ENCODE measurements at places on chromosomes 7 and 10.

DNA sequence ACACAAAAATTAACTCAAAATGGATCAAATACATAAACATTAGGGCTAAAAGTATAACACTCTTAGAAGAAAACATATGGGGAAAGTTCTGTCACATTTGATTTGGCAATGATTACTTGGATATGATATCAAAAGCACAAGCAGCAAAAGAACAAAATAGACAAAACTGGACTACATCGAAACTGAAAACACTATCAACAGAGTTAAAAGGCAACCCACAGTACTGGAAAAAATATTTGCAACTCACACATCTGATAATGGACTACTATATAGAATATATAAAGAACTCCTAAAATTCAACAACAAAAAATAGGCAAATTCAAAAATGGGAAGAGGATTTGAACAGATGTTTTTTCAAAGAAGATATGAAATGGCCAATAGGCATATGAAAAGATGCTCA lies 51.0 kb downstream of the COA1 start:
- no peak for DNase-seq

GRCh38 chr7:45682836-45683555 lies 108.8 kb downstream of the ADCY1 start:
- DNase-seq, result no peak

- no peak for DNase-seq
Measured at GRCh38 chr7:39946693-39947092, 3.4 kb upstream of the CDK13 start.

DNA sequence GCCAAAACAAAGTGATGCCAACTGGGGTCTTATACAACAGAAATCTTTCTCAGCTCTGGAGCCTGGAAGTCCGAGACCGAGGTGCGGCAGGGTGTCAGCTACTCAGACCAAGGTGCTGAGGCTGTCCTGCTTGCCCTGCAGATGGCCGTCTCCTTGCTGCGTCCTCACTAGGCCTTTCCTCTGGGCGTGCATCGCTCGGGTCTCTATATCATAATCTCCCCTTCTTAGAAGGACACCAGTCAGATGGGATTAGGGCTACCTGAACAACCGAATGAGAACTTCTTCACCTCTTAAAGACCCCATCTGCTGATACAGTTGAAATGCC lies 244.7 kb downstream of the EBF3 start:
- no peak for DNase-seq

DNA sequence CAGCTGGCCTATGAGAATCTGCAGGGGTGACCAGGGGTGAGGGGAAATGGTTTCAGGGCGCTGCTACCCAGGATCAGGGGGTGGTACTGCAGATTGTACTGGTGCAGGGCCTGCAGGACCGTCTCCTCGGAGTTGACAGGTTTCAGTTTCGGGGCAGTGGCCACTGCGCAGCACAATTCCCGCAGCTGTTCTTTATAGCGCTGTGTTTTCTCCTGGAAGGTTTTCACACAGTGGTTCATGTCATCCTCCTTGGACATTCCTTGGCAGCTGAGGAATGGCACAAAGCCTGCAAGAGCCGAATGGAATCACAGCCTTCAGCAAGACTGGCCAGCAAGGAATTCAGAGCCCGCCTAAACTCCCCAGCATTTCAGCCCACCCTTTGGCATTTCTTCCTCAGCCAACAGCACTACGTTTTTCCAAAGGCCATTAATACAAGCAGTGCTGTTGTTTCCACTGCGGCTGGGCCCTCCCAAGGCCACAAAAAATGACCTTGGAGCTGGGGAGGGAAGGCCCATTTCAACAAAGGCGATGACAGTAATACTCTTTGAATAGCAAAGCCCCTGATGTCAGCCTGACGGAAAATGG lies 44.9 kb downstream of the PNLIPRP2 start:
- DNase-seq, result no peak

DNA sequence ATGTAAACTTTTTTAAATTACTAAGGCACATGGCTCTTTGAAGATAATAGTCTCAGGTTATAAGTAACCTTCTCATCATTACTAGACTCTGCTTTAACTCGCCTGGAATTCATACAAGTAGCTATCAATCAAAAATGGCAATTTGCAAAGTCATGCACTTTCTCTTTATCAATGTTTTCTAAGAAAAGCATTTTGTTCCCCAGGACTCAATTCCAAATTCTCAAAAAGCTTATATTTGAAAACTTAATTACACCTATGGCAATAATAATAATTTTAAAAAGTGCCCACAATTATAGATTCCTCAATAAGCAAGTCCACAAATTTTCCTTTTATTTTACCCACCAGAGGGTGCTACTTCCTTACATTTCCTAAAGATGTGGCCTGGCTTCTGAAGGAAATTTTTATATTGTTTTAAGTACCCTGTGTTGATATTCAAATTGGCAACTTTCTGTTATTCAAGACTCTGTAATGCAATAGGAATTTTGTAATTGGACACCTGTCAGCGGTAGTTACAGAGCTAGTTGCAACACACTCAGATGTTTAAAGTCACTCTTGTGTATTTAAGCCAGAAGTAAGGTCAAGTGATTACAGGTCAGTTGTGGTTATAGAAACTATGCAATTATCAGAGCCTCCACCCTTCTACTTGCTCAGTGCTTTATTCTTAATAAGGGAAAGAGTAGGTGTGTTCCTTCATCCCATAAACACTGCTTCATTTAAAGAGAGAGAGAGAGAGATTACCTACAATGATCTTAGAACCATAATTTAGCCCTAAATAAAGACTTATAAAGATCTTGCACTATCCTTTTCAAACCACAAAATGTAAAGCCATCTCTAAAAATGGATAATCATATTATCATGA lies 47.1 kb upstream of the HYAL4 start:
- DNase-seq, result no peak

DNA sequence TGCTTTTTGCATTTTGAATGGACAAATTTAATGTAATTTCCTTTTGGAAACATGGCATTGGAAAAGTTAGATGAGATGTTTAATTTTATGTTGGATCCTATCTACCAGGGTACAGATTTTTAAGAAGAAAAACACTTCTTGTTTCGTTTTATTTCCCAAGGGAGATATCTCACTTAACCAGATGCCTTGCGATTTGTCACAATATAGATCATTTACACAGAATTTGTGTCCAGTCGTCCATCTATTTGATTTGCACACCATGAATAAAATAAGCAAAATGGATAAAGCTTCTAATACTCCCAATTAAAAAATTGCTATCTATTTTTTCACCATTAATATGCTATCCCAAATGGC lies 25.7 kb downstream of the HDAC9 start:
- DNase-seq, result no peak

GRCh38 chr10:132781556-132781955 lies 4.4 kb downstream of the NKX6-2 start:
- no peak for DNase-seq

- no peak for DNase-seq
Measured at GRCh38 chr10:28217848-28218247, 85.0 kb downstream of the MPP7 start.

GRCh38 chr10:29253690-29254029 lies 35.2 kb upstream of the LYZL1 start:
- no peak for DNase-seq

GRCh38 chr7:140898786-140899536 lies 25.8 kb downstream of the BRAF start:
- DNase-seq, result no peak

GRCh38 chr7:104299777-104300176 lies 28.6 kb upstream of the LHFPL3 start:
- DNase-seq, result no peak

DNA sequence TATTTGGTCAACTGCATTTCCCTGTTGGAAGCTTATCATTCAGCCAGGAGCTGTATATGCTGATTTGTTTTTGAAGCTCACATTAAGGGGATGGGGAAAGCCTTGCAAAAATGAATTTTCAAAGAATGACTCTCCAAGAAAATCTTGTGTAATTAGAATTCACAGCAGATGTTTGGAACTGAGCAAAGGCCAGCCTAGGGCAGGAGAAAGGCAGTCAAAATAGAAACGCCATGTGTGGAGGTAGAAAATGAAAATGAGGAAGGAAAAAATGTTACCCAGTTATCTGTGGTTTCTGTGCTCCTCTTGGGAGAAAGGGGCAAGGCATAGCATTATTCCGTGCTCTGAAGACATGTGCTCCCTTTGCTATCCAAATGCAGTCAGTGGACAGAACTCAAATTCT lies 93.5 kb downstream of the NRP1 start:
- DNase-seq, result no peak

- no peak for DNase-seq
Measured at GRCh38 chr7:135704074-135704473, 23.9 kb downstream of the SLC13A4 start.

DNA sequence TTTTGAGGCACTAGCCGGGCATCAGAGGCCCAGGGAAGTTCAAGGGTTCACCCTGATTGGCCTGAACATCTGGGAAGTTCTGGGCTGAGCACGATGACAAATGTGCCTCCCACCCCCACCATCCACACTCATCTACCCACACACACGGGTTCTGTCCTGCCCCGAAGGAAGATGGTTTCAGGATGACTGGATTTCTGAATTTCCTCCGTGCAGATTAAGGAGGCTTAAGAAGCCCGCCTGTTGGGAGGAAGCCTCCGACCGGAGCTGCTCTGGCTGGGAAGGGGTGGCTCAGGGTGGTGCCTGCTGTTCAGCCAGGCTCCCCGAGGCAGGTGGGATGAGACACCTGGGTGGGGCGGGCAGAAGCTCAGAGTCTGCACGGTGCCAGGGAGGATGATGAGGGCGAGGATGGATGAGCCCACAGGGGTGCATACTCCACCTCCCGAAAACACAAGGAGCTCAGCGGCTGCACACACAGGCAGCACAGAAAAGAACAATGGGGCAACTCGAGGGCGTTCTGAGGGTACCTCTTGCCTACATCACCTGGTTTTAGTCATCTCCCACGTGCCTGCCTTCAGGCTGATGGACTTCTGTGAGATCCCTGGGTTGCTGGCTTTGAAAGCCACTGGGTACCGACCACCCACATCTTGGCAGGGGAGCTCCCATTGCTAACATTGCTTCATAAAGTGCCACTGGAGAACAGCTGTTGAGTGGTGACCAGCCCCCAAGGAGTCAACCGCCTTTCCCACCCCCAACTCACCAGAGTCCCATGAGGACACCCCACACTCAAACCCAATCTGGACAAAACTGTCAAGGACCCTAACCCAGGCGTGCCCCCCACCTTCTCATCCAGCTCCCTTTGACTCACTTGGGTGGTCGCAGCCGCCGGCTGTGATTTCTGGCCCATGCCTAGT lies 41.2 kb downstream of the CALML3 start:
- no peak for DNase-seq

GRCh38 chr10:90813594-90814365 lies 44.1 kb downstream of the HTR7 start:
- no peak for DNase-seq

DNA sequence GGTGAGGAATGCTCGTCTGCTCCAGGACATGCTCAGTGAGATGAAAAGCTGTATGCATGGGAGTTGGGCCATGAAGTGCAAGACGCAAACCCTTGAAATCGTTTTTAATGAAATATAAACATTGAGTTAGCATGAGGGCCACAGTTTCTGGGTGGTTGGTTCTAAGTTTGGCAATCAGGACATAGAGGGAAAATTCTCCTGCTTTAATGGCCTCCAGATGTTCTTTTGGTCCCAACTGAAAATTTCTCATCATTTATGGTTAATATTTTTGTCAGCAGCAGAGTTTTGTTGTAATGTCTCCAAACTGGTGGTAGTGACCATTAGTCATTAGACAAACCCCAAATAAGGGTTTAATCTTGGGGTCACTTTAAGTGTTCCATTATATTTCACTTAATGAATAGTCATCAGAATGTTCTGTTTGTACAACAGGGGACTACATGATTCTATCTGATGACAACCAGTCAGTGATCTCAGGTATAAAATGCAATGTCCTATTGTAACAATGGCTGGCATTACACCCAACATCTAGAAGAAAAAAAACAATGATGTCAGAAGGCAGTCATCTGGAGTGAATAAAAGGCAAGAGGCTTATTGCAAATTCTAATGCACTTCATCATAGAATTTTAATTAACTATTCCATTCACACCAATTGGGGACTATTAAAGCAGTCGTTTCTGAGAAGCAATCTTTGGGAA lies 197.4 kb downstream of the JCAD start:
- DNase-seq, result no peak

DNA sequence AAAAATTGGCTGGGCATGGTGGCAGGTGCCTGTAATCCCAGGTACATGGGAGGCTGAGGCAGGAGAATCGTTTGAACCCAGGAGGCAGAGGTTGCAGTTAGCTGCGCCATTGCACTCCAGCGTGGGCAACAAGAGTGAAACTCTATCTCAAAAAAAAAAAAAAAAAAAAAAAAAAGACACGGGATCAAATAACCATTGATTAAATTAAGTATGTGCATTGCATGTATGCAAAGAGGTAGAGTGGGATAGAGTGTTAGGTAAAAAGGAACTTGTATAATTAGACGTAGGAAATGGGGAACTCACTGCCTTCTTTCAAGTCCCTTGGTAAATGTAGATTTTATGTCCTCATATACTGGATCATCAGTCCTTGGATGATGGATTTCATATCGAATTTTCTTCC lies 13.1 kb downstream of the VCL start:
- no peak for DNase-seq

DNA sequence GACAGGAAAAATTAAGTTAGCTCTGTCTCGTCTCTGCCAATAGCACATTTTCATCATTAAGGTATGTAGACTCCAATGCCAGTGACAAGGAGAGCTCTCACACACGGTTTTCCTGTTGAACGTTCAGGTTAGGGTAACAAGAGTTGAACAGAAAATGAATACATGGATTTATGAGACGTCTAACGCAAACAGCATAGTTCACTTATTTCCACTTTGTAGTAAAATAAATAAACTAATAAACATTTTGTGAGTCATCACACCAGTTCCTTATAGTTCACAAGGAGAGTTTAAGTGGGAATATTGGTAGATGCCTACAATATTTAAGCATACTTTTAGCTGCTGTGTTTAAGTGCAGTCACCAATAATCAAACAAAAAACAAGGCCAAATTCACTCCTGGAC lies 21.1 kb downstream of the DRGX start:
- no peak for DNase-seq

- no peak for DNase-seq
Measured at GRCh38 chr7:23093546-23093945, 12.0 kb upstream of the KLHL7 start.

DNA sequence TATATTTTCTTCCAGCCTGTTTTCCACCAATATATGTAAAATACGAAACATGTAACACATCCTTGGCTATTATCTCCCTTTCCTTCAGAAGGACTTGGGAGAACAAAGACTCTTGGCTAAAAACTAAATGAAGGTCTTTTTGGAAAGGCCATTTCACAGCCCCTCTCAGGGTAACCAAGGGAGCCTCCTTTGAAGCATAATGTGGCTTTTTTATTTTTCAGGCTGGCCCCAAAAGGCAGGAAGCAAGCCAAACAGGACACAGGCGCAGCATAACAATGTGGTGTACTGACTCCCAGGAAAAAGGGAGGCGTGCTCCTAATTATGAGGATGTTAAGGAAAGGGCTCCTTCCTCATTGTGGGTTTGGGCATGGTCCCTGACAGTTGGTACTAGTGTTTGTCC lies 30.3 kb upstream of the CCSER2 start:
- no peak for DNase-seq
